Bone marrow (tissue), 2 donors: ENCODE measurements at places on chromosomes 1 and 21.

DNA sequence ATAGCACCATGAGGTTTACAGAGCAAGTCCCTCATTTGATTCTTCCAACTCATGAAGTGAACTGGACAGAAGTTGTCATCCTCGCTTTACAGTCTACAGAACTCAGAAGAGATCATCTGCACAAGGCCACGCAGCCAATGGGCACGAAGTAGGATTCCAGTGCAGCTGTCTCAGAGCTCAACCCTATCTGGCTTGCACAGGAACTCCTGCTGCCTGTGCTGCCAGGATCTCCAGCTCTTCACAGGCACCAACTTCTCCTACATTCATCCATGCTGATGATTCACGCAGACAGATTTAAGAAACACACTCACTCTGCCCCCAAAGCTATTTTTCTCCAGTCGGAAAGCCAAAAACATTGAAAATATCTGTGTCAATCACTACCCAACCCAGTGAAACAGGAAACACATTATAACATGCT lies 157.0 kb downstream of the RERE start:
- no peak for DNase-seq

GRCh38 chr1:205211839-205212536 lies 486 bp upstream of the DSTYK start:
- DNase-seq, result no peak

DNA sequence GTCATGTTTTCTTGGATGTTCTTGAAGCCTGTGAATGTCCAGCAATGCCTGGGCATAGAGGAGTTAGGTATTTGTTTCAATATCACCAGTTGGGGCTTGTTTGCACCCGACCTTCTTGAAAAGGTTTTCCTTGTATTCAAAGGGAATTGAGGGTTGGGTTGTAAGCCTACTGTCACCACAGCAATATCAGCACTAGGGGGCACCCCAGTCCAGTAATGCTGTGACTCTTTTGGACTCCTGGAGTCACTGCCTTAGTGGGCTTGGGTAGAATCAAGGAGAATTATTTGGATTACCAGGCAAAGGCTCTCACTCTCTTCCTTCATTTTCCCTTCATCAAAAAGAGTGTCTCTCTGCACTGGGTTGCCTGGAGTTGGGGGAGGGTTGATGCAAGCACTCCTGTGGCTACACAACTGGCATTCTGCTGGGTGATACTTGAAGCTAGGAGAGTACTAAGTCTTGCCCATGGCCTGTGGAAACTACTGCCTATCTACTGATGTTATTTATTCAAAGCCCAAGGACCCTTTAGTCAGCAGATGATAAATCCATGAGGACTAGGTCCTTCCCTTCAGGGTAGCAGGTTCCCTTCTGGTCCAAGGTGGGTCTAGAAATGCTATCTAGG lies 34.5 kb downstream of the OR10R2 start:
- DNase-seq, result peak; percentile 14

GRCh38 chr1:157646144-157646543 lies 48.3 kb upstream of the FCRL4 start:
- DNase-seq, result no peak

DNA sequence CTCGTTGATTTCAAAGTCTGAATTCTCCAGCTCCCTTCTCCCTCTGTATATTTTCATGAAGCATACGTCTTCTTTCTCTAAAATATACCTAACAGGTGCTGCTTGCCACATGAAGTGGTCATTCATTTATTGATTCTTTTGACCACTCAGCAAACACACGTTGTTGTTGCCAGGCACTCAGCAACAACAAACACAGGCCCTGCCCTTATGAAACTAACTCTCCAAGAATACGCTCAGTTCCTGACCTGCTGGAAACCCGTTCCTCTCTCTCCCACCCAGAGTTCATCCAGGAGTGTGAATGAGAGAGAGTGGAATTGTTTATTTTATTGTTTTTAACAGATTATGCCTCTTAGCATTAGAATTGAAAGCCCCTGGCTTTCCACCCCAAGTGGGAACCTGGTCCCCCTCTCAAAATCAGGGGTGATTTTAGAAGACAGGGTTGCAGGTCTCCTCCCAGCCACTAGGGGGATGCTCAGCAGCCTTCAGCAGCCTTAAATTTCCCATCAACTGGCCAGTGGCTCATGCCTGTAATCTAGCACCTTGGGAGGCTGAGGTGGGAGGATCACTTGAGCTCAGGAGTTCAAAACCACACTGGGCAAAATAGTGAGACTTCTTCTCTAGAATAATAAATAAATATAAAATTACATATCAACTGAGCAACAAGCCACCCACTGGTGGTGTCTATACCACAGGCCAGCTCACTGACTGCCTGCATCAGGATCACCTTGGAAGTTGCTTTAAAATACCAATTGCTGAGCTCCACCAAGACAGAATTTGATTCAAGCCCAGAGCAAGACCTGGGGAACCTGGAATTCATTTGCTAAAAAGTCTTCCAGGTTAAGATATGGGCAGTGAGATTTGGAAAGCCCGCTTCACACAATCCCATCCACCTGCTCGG lies 181.0 kb upstream of the KLHDC7A start:
- DNase-seq, result no peak

DNA sequence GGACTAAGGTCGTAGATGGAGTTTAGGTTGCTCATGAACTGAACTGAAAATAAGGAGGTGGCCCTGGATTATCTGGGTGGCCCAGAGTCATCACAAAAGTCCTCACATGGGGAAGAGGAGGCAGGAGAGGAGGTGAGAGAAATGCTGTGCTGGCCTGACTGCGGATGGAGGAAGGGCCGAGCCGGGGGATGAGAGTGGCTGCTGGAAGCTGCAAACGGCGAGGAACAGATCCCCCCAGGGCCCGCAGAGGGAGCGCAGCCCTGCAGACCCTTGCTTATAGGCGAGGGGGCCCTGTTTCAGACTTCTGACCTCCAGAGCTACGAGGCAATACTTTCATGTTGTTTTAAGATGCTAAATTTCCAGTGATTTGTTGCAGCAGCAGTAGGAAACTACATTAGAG lies 102.7 kb upstream of the C1orf174 start:
- DNase-seq, result no peak

GRCh38 chr1:233998456-233998855 lies 94.0 kb downstream of the SLC35F3 start:
- no peak for DNase-seq

DNA sequence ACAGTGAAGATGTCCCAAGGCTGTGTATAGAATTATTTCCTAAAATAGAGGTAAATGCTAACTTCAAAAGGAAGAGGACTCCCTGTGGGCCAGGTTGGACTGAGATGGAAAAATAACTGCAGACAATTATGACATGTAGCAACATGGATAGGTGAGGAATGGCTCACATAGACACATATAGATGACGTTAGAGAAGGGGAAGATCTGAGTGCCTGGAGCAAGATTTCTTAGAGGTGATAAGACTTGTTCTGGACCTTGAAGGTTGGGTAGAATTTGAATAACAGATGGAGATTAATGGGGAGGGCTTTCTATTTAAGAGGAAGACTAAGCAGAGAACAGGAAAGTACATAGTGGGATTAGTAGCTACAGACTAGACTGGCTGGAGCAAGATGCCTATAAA lies 76.9 kb downstream of the C1orf21 start:
- no peak for DNase-seq
